NCI-H187 treated with DMSO at 0.1 percent for 48 hours (cell line): ENCODE measurements at places on chromosomes 7 and 10.

DNA sequence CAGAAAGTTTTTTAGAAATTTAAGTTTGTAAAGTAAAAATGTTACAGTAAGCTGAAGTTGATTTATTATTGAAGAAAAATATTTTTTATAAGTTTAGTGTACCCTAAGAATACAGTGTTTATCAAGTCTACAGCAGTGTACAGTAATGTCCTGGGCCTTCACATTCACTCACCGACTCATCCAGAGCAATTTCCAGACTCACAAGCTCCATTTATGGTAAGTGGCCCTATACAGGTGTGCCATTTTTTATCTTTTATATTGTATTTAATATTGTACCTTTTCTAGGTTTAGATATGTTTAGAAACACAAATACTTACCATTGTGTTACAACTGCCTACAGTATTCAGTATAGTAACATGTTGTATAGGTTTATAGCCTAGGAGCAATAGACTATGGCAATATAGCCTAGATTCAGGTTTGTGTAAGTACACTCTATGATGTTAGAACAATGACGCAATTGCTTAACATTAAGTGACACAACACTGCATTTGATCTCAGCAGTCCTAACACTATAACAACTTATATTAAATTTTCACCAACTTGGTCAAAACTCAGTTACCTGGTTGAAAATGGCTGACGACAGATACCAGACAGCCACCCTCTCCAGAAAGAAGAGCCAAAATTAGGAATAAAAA, 45.7 kb downstream of the HIBADH start:
- DNase-seq, result no peak

DNA sequence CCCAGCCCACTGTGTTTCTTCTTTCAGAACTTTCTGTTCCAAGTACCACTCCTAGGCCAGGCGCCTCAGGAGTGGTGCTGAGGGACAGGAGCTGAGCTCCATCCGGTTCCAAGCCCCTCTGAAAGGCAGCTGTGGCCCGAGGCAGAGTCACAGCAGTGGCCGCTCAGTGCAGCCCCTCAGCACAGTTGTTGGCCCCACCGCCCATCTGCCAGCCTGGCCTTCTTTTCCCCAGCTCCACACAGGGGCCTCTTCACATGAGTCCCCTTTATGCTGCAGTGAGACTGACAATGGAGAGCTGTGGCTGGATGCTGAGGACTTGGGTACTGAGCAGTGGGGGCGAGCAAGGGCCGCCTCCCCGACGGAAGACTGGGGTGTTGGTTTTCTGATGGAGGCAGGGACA, 9.5 kb downstream of the BUD31 start:
- no peak for DNase-seq

- DNase-seq, result no peak
Measured at GRCh38 chr10:58823983-58824382, 311.3 kb downstream of the BICC1 start.

GRCh38 chr10:54903745-54904144, 102.7 kb upstream of the PCDH15 start:
- no peak for DNase-seq

GRCh38 chr10:71852355-71852937, 1.4 kb upstream of the PSAP start:
- DNase-seq, result no peak
